ENCODE measurements at places on chromosomes 13 and 19. TPM values are rescaled to one million over a fixed set of nuclear protein-coding genes. Genes with fewer than 3 reads are reported as not detected.

The PRR19 gene
- 1.0 TPM for total RNA-seq

DNA sequence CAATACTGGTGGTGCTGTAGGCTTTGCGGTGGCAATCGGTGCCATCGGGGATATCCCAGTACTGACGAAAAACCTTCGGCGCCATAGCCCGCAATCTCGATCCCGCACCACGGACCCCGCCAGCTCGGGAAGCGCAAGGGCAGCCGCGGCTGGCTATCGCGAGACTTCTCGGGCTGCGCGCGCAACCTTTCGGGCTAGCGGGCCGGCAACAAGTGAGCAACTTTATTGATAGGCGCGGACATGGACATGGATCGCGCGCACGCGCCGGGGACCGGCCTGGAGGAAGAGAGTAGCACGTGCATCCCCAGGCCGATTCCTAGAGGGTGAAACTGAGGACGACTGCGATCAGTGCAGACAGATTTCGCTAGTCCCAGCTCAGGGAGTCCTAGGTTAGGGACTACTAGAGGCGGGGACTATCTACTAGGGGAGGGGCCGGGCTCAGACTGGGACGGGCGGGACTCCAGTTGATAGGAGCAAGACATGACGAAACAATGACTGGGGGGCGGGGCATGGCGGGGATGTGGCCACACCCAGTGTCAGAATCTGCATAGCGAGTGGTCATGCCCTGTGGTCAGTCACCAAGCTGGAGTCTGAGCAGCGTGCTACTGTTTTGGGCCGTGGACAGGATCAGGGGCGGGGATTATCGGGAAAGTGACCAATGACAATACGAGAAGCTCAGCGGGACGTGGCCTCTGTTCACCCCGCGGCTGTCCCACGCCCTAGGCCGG is at the start of gene NDUFA11:
Gene NDUFA11, minus strand, starts transcription at position 167 of the 728 bp plus-strand sequence. Its CDS starts 82 bp downstream, at position 85.
- no peak for DNase-seq

GRCh38 chr13:74190999-74191398 is 56.8 kb upstream of the KLF12 start:
- no peak for DNase-seq

- no peak for DNase-seq
These were observed 20.5 kb downstream of the EDNRB start for GRCh38 chr13:77898097-77898496.

Measured in mammary epithelial cell (primary cell).